ENCODE measurements at places on chromosomes 1 and 21.

GRCh38 chr1:192797891-192798290, 10.9 kb upstream of the RGS2 start:
- no peak for DNase-seq

DNA sequence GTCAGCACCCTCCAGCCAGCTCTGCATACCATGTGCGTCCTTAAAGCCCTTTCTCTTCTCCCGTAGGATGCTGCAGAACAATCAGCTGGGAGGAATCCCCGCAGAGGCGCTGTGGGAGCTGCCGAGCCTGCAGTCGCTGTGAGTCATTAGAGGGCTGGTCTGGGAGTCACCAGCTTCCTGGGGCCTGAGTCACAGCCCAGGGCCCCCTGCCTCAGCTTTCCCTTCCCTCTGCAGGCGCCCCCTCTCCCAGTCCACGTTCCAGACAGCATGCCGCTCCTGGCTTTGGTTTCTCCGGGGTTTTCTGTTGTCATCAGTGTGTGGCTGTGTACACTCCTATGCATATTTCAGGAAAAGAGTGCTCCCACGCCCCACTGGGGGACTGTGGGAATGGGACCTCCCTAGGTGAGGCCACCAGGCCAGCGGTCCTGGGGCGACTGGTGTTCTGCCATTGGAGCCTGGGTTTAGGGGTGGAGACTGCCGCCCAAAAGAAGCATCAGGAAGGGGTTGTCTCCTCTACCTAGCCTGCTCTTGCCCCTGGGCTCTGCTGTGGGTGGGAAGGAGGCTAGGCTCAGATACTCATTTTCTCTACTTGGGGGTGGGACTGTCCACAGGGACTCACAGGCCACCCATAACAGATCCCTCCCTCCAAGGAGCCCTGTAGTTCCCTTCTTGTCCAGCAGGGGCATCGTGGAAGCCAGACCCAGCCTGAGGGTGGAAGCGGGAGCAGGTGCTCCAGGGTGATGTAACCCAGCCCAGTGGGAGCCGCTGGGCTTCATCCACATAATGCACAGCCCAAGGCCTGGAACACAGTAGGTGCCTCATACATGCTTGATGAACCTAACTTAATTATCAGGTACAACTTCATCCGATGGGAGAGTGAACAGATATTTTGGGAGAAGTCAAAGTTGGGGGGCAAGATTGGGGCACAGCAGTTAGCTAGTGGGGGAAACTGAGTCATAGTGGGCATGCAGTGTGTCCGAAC, 42.5 kb downstream of the LGR6 start:
- no peak for DNase-seq

GRCh38 chr1:167645140-167645541, 15.1 kb downstream of the RCSD1 start:
- no peak for DNase-seq

GRCh38 chr1:159334797-159335196, 32.7 kb downstream of the FCER1A start:
- no peak for DNase-seq

DNA sequence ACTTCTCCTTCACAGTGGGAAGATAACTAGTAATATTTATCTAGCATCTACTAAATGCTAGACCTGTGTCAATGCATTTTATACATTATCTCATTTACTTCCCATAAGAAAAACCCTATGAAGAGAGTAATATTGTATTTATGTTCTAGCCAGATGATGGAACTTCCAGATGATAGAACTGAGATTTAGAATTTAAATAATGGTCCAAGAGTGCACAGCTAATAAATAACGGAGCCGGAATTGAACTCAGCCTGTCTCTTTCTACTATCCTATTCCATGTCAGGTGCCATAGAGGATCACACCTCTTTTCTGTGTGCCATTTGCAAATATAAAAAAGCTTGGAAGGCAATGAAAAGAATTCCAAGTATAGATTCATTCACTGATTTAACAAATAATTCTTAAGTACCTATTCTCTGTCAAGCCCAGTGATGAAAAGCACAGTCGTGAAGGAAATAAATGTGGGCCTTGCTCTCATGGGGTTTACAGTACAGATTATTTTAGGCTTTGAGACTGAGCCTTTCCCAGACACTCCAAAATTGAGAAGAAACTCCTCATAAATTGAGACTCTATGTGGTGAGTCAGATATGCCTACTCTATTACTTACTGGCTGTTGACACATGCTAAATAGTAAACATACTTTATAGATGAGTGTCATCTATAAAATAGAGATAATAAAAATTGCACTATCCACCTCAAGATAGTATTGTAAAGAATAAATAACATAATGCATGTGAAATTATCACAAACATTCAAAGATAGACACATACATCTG, 378.0 kb upstream of the PRMT6 start:
- DNase-seq, result no peak

GRCh38 chr1:170580636-170581440, 48.9 kb downstream of the GORAB start:
- no peak for DNase-seq

GRCh38 chr1:212254853-212255363, 30.3 kb upstream of the PPP2R5A start:
- no peak for DNase-seq

- DNase-seq, result no peak
These were observed 15.1 kb downstream of the RNF223 start for GRCh38 chr1:1058921-1059493.

DNA sequence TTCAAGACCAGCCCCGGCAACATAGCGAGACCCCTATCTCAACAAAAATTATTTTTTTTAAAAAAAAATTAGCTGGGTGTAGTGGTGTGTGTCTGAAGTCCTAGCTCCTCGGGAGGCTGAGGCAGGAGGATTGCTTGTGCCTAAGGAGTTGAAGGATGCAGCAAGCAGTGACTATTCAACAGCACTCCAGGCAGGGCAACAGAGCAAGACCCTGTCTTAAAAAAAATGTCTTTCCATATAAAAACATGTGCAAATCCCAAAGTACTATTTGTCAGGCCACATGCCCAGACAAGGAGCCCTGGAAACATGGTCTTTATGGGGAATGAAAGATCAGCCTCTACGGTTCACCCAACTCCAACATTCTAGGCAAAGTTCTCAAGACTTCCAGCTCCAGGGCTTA, 13.3 kb downstream of the IFFO2 start:
- DNase-seq, result no peak

DNA sequence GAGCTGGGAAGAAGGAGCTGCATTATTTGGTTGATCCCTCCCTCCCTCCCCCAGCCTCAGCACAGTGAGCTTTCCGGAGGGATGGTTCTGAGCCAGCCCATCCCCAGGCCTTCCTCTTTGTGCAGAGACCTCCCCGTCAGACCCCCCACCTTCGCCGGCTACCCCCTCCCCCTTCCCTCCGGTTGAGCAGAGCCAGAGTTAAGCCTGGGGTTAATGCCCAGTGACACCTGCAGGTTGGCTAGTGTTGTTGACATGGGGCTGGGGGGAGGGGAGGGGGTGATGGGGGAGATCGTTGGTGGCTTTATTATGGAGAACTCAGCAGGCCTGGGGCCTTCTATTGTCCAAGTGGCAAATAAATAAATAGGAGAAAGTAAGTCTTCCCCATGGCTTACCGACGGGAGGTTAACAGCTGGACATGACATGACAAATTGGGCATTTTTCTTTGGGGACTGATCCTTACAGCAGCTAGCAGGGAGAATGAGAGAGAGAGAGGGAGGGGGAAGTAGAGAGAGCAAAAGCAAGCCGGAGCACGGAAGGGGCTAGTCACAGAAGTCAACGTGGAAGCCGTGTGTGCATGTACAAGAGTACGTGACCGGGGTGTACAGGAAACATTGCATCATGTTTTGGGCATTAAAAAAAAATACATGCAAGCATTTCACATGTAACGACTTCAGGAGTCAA, 131.1 kb downstream of the TMEM53 start:
- DNase-seq, result no peak

DNA sequence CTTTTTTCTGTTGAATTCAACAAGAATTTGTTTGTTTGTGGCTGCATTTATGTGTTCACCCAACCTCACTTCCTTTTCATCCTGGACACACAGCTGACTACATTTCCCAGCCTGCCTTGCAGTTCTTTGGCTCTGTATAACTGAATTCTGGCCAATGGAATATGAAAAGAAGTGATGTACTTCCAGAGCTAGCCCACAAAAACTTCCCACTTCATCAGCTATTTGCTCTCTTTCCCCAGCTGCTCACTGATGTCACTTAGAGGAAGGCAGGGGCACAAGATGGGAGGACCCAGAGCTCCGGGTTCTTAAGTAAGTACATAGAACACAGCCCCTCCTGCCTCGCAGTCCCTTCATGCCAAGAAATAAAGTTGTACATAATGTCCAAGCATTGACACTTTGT, 235.0 kb upstream of the FGGY start:
- no peak for DNase-seq

DNA sequence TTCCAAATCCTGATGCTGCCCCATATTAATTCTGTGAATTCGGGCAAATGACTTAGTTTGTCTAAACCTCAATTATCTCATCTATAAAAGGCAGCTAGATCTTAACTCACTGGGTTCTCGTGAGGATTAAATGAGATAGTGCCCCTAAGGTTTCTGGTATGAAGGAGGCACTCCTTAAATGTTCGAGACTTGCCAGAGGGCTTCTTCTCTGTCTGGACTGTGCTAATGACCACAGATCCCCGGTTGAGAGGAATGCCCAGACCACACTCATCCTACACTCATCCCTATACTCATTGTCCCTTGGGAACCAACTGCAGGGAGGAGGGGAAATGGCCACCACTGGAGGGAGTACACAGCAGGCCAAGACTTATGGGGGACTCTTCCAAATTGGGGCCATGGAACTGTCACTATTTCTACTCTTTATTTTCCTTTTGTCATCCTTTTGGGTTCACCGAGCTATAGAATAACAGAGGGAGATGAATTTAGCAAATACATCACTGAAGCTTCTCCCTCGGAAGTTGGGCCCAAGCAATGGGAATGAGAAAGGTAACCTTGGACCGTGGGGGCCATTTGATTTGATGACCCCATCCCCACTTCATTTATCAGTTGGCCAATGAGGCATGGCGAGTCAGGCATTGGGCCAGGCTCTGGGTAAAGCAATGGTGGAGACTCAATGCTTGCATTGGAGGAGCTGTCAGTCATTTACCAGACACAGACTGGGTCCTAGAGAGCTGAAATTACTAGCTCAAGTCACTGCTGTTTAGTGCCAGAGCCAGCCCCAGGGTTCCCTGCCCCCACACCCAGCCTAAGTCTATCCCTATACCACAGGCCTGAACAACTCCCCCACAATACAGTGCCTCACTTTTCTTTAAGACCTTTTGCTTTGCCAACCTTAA, 5.1 kb downstream of the ATF3 start:
- DNase-seq, result no peak

GRCh38 chr1:47765742-47766485, 231.3 kb downstream of the TRABD2B start:
- no peak for DNase-seq

DNA sequence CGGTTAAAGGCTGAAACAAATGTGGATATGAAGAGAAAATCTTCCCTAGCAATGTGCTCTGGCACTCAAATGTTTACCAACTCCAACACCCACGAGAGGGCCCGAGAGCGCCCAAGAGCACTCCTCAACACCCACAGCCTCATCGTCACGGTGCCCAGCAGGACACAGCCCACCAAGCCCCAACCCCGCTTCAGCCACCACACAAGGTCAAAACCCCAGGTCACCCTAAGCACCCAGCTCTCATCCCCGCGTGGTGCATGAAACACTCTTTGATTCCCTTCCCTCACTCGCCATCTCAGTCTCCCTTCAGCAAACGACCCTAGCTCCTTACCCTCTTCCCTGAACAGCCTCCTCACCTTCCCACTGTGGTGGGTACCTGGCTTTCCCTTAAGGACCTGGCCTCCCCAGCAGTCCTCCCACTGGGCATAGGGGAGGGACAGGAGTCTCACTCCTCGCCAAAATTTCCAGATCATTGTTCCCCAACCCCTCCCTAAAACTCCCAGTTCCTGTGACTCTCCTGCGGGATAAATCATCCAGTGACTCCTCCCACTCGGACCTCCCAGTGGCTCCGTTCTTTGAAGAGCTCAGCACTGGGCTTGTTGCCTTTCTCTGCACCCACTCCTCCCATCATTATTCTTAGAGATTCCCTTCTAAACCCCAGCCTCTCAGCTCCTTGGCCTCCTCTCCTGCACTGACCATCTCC, 170.4 kb upstream of the SYT6 start:
- no peak for DNase-seq

GRCh38 chr1:211356723-211357407, 30.2 kb downstream of the TRAF5 start:
- DNase-seq, result no peak

GRCh38 chr1:228367798-228368791, 38.5 kb downstream of the TRIM11 start:
- DNase-seq, result no peak

GRCh38 chr1:32870615-32871363, at the start of gene FNDC5:
Gene FNDC5 (minus strand): TSS chr1:32870912.
- DNase-seq, result no peak

DNA sequence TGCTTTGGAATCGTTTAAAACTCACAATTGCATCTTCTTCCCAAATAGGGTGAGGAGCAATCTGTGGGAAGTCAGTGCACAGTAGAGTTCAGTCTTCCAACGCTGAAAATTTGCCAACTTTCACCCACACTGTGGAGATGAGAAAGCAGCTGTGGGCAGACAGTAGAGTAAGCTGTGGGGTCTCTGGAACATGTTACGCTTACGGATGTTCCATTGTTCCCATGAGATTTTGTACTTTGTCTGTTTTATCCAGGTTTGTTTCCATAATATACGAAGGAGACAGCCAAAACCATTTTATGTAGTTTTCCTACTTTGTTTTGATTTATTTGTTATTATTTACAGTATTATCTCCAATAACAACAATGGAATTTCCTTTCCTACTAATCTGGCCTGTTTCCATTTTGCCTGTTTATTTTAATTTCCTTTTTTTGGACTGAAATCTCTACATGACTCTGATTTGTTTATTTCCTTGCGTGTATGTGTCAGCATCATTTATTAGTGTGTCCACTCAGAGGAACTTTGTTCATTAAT, 65.1 kb upstream of the RGL1 start:
- DNase-seq, result no peak

DNA sequence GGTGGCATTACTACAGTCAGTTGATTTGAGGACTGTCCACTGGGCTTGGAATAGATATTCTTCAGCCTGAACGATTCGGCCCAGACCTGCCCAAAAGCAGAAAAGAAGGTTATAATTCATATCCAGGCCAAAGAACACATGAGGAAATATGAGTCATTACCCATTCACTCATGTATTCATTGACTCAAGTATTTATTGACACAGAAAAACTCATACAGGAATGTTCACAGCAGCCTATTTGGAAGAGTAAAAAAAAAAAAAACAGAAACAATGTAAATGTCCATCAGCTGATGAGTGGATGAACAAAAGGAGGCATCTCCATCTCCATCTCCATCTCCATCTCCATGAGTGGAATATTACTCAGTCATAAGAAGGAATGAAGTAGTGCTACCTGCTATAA, 15.9 kb downstream of the ZMYND12 start:
- DNase-seq, result no peak

GRCh38 chr1:162026881-162027280, 3.2 kb upstream of the OLFML2B start:
- no peak for DNase-seq

DNA sequence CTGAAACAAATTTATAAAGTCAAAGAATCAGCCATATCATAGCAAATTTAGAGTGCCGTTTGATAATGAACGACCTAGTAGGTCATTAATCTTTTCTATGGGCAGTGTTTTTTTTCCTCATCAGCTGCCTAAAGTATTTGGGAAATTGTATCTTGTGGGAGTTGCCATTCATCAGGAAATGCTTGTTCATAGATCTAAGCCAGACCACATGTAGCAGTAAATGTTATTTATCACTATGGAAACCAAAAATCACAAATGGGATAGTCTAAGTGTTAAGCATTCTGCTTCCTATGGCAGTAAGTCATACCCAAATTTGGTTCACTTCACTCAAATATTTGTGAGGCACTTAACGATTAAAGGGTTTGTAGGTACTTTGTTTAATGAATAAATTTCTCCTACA, 52.9 kb downstream of the LRRC8D start:
- no peak for DNase-seq

All from hypothalamus (tissue), 51 donors.